OCI-LY7 (cell line): ENCODE measurements at places on chromosomes 3 and 15. TPM values are rescaled to one million over a fixed set of nuclear protein-coding genes. Genes with fewer than 3 reads are reported as not detected.

The DPPA2 gene
- not detected in 2 replicates for total RNA-seq

The PLXND1 gene
- 4.7 and 5.3 TPM in 2 replicates for total RNA-seq

GRCh38 chr3:69389520-69390248, 3.8 kb upstream of the FRMD4B start:
- no peak for DNase-seq

- no peak for DNase-seq
Observed at GRCh38 chr3:66386925-66387650, 113.7 kb downstream of the LRIG1 start.

DNA sequence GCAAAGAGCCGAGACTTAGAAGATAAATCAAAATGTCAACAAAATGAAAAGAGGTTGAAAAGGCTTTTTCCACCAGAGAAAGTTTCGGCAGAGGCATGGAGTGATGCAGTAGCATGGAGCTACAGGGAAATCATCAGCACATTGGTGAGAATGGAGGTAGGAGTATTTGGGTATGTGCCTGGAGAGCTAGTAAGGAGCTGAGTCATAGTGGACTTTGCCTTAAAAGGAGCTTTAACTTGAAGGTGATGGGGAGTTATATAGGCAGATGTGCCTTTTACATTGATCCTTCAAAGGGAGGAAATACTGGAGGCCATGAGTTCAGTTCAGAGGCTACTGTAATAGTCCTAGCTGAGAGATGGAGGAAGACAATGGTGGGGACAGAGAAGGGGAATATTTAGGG, 44.3 kb downstream of the IL5RA start:
- DNase-seq: no peak

GRCh38 chr15:25727867-25728600, 135.1 kb downstream of the ATP10A start:
- no peak for DNase-seq
